ENCODE measurements at places on chromosomes 16 and 17.

- DNase-seq: no peak
Observed at GRCh38 chr17:73291260-73291801, 20.5 kb downstream of the CDC42EP4 start.

- DNase-seq: no peak
Observed at GRCh38 chr16:3182608-3183444, 5.2 kb upstream of the OR1F1 start.

DNA sequence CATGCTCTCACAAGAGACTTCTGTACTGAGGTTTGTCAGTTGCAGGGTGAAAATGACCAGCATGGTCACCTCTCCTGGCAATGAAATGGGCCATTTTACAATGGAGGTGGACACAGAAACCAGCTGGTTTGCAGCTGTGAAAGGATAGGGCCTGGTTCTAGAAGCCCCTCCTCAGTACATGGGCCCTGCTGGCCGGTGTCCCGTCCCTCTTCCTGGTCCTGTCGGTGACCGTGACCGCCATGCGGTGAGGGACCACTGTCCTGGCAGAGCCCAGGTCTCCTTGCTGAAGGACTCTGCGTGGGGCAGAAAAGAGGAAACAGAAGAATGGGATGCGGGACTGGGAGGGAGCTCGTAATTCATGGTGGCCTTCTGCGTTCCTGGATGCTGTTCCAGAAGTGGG is 76.0 kb upstream of the ZNF423 start:
- DNase-seq: no peak

GRCh38 chr16:66898207-66898606 is 17.9 kb downstream of the PDP2 start:
- DNase-seq: peak; percentile 52

GRCh38 chr16:71645450-71645849 is 19.5 kb downstream of the MARVELD3 start:
- no peak for DNase-seq

GRCh38 chr16:67814567-67814966 is 7.9 kb downstream of the TSNAXIP1 start:
- no peak for DNase-seq

DNA sequence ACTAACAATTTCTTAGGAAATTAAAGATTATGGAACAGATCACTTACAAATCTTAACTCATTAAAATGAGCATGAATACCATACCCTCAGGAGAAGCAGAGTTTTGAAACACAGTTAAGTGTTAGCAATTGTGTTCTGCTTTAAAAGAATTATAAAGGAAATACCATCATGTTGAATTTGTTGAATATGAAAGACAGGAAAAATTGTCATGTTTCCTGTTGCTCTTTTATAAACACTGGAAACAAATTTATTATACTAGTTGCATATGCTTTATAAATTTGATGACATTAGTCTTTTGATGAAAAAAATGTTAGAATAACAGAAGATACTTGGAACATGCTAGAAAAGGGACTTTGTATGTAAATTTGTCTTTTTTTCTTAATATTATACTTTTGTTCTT is 59.7 kb downstream of the VMP1 start:
- no peak for DNase-seq

All from mucosa of gallbladder (tissue), 1 donor.